ENCODE measurements at places on chromosomes 5 and 9.
A peak's percentile ranks its signal among the peaks of the same experiment; 100 is the strongest.

DNA sequence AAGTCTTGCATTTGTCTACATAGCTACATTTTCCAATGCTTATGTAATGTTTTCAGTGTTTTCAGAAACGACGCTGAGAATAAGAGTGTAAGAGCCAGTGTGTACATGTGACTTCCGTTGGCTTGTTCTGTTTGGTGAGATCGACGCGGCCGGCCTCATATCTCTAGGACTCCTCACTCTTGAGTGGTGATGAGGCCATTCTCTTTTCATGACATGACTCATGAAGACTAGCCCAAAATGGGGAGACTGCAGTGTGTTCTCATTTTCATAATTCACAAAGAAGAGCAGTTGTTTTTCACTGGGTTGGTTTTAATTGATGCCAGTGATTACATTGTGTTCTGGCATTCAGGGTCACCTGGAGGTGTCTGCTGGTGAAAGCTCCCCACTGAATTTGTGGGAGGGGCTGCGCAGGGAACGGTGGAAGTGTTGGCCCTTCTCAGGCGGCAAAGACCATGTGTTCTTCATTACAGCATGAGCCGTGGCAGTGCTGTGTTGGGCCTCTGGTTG lies 131.5 kb upstream of the OTULINL start:
- DNase-seq = peak; percentile 26

- DNase-seq = no peak
Measured at GRCh38 chr9:5854063-5854790, 21.3 kb upstream of the ERMP1 start.

DNA sequence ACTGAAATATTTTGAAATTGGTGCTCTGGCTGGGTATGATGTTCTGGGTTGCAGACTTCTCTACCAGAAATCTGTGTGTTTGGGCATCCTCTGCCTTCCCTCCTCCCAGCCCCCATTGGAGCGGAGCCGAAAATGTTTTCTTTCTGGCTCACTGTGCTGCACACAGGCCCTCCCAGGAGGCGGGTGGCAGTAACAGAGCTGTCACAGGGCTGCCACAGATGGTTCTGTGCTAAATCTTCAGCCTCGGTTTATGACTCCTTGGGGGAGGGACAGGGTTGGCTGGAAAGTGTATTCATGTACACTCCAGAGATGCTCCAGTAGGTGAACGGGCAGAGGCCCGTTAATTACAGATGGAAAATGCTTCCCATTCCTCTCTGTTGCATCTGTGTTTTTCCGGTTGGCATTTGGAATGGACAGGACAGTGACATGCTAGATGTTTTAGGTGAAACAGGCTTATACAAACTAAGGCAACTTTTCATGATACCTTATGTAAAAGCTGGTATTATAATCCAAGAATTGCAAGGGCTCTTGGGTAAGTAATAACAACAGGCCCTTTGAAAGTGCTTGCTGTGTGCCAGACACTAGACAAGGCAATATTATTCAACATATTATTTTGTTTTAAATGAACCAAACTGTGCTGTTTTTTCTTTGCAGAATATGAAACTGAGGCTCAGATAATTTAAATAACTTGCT lies 180.2 kb downstream of the ADCY2 start:
- no peak for DNase-seq

DNA sequence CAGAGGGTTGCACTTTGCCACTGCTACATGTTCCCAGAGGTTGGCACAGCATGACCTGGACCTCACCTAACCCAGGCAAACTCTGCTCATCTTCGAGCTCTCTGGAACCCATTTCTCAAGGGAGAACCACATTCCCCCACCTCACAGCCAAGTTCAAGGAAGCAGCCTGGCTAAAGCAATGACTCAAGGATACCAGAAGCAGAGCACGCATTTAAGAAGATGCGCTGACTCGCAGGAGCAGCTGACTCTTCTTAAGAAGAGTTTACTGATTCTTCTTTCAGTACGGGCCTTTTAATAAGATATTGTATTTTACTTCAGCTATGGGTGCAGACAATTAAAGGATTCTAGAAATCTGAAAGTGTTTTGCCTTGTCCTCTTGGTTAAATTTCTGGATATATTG lies 4.1 kb upstream of the SEMA5A start:
- DNase-seq = no peak

DNA sequence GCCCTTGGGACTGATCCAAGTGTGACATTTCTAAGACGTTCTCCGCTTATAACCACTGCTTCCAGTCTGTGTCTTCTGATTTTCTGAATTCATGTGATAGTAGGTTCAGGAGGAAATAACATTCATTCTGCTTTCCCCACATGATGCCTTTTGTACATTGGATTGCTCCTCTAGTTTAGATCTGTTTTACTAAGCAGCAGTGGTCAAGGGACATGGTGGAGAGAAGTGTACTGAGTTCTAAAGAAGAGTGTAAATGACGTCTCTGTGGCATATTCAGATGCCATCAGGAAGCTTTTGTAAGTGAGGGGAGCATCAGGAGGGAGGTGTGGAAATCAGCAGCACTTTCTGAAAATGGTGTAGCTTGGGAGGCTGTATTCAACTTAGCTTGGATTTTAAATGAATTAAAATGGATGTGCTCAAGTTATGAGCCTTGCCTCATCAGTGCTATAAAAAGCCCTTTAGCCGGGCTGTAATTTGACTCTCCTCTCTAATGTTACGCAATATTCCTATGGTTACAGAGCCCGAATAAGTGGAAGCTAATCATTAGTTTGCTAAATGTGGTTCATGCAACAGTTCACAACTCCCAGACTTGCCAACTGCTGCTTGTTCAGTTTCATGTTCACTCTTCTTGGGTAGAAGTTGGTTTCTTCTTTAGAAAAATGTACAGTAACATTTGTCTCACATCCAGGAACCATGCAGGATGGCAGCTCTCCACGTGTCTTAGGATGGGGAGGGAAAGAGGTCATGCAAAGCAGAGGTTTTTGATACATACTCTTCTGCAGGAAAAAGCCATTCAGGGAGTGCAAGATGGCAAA lies 281.3 kb downstream of the ARHGAP26 start:
- no peak for DNase-seq
